Activated CD4-positive, alpha-beta T cell treated with anti-CD3 and anti-CD28 coated beads for 4 hours (primary cell): ENCODE measurements at places on chromosomes 13 and 19.

DNA sequence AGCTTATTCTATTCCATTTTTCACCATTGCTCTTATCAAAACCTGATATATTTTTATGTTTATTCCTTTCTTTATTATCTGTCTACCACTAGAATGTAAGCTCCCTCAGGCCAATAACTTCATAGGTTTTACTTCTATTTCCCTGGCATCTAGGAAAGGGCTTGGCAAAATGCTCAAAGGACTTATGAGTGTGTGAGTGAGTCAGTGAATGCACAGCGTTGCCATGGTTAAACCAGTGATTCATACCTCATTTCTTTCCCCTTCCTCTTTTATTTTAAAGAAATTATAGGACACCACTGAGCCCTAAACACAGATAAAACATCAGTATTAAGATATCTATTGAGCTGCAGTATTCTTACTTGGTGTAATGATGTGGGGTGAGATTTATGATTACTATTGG, 162.1 kb downstream of the GPC6 start:
- DNase-seq = no peak

DNA sequence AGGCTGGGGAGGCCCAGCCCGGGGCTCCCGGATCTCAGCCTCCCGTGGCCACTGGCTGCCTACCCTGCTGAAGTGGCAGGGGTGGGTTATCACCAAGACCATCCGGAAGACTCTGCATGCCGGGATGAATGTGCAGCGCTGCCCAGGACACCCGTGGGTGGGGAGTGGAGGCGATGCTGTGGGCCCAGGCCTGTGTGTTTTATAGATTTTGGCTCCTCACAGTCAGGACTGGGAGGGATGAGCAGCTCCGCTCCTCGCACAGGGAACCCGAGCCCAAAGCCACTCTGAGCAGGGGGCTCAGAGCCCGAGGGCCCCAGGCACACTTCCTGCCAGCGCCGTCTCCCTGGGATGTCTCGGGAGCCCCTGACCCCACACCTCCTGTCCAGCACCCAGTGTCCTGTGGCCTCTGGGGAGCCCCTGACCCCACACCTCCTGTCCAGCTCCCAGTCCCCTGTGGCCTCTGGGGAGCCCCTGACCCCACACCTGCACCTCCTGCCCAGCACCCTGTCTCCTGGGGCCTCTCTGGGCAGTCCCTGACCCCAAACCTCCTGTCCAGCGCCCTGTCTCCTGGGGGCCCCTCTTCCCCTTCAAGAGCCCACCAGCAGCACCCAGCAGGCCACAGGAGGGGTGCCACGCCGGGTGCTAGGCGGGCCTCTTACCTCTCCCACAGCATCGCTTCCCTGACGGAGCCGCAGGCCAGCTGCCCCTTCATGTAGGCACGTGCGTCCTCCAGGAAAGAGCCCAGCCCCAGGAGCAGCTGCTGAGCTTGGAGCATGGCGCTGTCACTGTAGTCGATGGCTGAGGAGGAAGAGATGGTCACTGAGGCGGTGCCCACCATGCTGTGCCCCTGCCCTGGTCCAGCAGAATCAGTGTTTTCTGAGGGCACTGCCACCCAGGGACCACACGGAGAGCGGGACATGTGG, 31.4 kb downstream of the NAXD start:
- DNase-seq = no peak

GRCh38 chr13:21234526-21234925, 58.1 kb downstream of the MRPL57 start:
- DNase-seq = no peak

- no peak for DNase-seq
Measured at GRCh38 chr13:46192412-46192811, 10.4 kb upstream of the LCP1 start.

DNA sequence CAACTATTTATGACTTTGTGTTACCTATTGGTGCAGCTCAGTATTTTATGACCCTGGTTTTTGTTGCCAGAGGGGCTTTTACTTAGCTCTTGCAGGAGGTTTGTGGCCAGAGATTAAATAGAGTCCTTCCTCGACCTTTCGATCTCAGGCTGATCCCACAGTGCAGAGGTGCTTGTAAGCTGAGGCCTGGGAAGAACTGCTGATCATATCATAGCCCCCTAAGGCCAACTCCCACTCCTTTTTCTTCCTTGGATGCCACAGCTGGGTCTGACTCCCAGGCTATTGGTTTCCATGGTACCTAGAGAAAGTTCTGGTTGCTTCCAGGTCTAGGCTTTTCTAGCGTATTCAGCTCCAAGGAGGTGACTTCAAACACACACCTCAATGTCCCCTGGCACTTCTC, 324.9 kb downstream of the FOXO1 start:
- DNase-seq = no peak

- no peak for DNase-seq
Measured at GRCh38 chr13:43787518-43787891, 733 bp upstream of the ENOX1 start.
